ENCODE measurements at places on chromosomes 5 and 9. TPM values are rescaled to one million over a fixed set of nuclear protein-coding genes. Genes with fewer than 3 reads are reported as not detected.

GRCh38 chr9:79946712-79947111 is 374.9 kb downstream of the TLE4 start:
- no peak for DNase-seq

The EIF4E1B gene
- not detected for total RNA-seq

GRCh38 chr9:2469681-2470221 is 151.8 kb upstream of the VLDLR start:
- DNase-seq, result no peak

The SPINK6 gene
- total RNA-seq, result not detected

The KIAA1958 gene
- 3.1 TPM for total RNA-seq

- no peak for DNase-seq
These were observed 3.6 kb downstream of the HMGCS1 start for GRCh38 chr5:43309637-43310036.

The OLFM1 gene
- not detected for total RNA-seq

The CAPSL gene
- not detected for total RNA-seq

All from CD4-positive, CD25-positive, alpha-beta regulatory T cell (primary cell).